ENCODE measurements at places on chromosomes 11 and 22.

DNA sequence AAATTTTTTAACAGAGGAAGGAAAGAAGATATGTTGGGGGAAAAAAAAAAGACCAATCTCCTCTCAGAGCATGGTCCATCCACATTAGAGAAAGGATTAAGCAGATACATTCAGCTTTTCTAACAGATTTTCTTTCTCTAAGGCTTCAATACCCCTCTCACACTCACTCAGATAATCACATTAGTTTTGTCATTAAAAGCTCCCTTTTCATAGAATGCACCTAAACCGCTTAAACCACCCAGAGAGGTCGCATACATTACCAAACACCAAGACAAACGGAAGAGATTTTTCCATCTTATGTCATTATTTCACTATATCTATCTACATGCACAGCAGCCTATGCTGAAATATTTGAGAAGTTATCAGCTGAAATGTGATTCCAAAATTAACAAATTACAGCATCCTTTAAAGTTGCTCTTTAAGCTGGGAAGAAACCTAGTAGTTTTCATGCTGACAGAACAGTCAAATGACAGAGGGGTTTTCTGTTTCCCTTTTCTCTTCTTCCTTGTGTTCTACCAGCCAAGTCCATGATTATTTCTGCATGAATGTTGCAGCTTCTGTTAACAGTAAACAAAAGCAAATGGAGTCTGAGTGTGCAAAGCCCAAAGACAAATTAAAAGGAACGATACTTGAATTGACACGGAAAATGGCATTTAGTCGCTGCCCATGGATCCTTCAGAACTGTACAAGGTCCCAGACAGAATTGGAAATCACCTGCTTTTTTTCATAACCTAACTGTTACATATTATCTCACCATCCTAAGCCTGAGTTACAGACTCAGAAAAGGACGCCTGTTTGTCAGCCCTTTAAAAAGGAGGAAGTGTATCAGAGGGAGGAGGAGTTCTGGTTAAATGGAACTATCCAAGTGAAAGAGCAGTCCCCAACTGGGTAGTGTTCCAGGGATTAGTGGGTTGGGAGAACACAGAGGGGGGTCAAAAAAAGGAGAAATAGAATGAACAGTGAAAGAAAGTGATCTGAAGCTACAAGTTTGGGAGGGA lies 54.6 kb downstream of the PRCP start:
- no peak for DNase-seq

DNA sequence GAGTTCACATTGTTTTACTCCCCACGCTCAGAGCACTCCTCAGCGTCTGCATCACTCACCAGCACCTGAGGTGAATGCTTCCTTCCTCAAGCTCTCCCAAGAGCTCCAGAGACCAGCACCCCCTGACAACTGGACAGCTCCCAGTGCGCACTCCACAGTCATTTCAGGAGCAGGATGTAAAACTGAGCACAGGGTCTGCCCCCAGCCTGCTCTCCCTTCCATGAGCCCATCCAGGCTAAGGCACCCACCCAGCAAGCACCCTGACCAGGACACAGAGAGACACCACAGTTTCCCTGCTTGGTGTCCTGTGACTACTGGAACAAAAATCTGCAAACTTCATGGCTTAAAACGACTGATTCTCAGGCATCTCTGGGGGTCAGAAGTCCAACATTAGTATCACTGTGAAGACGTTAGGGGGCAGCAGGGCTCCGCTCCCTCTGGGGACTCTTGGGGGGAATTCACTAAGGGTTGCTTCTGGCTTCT lies 3.3 kb downstream of the SCGB1D2 start:
- no peak for DNase-seq

- DNase-seq = no peak
These were observed 7.6 kb downstream of the OR56A1 start for GRCh38 chr11:6022956-6023355.

- DNase-seq = no peak
These were observed 169.9 kb upstream of the CCDC90B start for GRCh38 chr11:83456075-83456474.

DNA sequence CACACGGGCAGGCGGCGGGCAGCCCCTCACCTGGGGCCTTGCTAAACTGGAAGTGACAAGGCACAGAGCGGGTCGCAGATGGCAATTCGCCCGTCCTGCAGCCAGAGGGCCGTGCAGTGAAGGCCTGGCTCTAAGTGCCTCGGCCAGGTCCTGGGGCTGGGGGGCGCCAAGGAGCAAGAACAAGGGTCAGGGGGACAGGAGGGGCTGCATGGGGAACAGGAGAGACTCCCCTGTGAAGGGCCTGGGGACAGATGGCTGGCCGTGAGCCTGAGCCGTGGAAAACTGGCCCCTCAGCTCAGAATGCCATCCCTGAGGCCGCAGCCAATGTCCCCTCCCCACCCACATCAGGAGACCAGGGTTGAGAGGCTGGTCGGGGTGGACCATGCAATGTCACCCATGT lies 60.0 kb downstream of the RTL6 start:
- DNase-seq = no peak

GRCh38 chr11:91243051-91243450 lies 981.6 kb upstream of the FAT3 start:
- DNase-seq = no peak

Measured in activated T-helper 1 cell treated with Interleukin-2 at 50 U/mL for 16 hours (primary cell).